ENCODE measurements at places on chromosomes 13 and 19.

DNA sequence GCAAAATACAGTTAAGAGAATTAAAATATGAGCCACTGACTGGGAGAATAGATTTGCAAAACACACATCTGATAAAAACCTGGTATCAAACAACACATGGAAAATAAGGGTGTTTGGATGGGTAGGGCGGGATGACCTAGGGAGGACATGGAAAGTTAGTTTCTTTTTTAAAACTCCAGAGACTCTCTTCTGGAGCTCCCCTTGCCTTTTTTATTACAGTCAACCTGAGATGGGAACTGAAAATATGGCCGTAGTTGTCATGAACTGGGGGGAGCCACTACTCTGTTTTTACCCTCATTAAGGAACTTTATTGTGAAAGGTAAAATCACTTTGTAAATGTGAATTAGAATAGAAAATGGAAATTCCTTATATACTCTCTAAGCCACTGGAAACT lies 113.0 kb downstream of the ATP11A start:
- no peak for DNase-seq

DNA sequence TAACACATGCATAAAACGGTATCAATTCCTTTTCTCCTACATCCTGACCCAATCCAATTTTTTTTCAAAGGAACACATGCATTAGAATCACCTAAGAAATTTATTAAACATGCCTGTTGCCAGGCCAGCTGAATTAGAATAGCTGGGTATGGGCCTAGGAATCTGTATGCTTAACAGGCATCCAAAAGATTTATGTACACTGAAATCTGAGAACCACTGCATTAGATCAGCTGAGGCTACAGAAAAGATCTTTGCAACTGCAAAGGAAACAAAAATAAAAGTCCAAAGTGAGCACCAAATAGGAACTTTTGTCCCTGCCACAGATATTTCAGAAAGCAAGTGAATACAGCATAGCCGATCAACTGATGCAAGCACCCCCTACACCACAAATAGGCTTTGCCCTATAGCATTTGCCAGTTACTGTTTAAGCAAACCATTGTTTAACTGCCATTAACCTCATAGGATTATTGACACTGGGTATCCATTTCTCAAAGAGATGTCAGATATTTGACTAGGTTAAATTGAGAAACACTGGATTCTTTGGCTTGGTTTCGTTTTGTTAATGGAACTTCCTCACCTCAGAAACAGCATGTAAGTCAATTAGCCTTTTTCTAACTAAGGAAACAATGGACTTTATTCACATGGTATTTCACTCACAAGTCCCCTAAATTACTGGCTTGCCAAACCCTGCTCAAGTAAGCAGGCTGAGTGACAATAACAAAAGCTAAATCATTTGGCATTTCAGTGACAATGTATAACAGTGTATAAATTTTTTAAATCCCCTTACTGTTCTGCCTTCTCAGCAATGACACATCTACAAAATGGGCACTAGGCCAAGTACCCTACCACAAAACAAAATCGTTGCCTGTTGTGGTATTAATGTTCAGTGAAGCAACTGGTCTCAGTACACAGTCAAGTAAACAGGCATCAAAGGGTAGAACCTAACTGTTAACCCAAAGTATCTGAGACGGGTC lies 67.8 kb downstream of the SUCLA2 start:
- no peak for DNase-seq

- DNase-seq = no peak
These were observed 66.2 kb downstream of the RUBCNL start for GRCh38 chr13:46320821-46321220.

GRCh38 chr19:49222011-49222410 lies 64.4 kb downstream of the TRPM4 start:
- no peak for DNase-seq

- no peak for DNase-seq
These were observed 727.7 kb downstream of the UQCRFS1 start for GRCh38 chr19:28485292-28485691.

DNA sequence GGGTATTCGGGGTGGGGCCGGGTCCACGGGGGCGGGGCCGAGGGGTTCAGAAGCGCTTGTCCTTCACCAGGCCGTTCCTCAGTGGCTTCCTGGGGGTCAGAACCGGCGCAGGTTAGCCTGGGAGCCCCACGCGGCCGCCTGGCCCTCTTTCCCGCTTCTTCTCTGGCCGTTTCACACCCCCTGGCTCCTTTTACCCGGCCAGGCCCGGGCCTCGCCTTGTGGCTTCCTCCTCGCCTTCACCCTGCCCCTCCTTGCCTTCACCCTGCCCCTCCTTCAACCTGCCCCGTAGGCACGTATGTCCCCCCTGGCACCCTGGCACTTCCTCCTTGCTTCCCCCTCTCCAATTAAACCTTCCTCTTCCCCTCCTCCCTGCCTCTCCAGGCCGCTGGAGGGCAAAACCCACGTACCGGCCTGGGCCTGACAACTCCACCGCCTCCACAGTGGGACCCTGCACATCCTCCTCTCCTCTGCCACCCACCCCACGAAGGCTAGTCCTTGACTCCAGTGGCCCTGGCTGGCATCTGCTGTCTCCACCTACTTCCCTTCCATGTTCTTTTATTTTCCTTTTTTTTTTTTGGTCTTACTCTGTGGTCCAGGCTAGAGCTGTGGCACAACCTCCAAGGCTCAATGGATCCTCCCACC lies 25.3 kb downstream of the CERS1 start:
- no peak for DNase-seq

GRCh38 chr13:27170221-27170515 lies 1.4 kb downstream of the USP12 start:
- no peak for DNase-seq

- DNase-seq = no peak
These were observed 489 bp upstream of the ZNF653 start for GRCh38 chr19:11506101-11506555.

- no peak for DNase-seq
These were observed 143.3 kb upstream of the TMTC4 start for GRCh38 chr13:100817928-100818327.

- no peak for DNase-seq
These were observed 383.3 kb downstream of the RFC3 start for GRCh38 chr13:34201050-34201913.

GRCh38 chr19:34314437-34315313 lies 50.3 kb upstream of the GPI start:
- no peak for DNase-seq

GRCh38 chr13:89897681-89898080 lies 1449.8 kb upstream of the MIR17HG start:
- DNase-seq = no peak

- DNase-seq = no peak
These were observed 22.2 kb downstream of the SLC10A2 start for GRCh38 chr13:103044056-103044455.

DNA sequence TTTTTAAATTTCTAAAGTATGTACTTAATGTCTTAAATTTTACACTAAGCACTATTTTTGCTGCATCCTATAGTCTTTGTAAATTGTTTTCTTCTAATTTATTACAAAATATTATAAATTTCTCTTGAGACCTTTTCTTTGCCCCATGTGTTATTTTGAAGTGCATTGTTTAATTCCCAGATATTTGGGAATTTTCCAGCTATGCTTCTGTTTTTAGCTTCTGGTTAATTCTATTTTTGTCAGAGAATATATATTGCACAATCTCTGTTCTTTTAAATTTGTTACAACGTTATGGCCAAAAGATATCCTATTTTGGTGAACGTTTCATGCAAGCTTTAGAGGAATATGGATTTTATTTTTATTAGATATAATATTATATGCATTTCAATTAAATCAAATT lies 917.4 kb upstream of the MIR17HG start:
- no peak for DNase-seq

- DNase-seq = no peak
These were observed 809 bp upstream of the B9D2 start for GRCh38 chr19:41364524-41365391.

DNA sequence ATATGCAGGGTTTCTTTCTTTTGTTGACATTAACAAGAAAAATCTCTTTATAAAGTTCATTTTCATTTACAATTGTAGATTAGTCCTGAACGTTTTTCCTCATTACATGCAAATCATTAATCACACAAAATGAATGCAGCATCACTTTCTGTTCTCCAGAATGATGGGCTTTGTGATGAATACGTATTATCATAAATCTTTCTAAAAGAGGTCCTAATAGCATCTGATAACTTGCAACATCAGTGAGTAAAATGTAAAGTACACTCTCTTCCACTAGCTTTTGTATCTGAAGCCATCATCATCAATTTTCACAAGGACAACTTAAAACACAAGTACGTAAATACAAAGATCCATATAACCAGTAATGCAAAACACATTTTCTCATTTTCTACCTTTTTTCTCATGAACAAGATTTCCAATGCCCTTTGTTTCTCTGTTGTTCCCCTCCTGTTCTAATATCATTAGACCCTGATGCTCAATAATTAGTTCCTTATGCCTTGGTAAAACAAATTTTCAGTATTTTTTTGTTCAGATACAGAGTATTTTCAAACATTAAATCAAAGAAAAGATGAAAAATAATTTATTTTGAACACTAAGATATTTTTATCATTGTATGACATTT lies 437.4 kb upstream of the MIR17HG start:
- no peak for DNase-seq

DNA sequence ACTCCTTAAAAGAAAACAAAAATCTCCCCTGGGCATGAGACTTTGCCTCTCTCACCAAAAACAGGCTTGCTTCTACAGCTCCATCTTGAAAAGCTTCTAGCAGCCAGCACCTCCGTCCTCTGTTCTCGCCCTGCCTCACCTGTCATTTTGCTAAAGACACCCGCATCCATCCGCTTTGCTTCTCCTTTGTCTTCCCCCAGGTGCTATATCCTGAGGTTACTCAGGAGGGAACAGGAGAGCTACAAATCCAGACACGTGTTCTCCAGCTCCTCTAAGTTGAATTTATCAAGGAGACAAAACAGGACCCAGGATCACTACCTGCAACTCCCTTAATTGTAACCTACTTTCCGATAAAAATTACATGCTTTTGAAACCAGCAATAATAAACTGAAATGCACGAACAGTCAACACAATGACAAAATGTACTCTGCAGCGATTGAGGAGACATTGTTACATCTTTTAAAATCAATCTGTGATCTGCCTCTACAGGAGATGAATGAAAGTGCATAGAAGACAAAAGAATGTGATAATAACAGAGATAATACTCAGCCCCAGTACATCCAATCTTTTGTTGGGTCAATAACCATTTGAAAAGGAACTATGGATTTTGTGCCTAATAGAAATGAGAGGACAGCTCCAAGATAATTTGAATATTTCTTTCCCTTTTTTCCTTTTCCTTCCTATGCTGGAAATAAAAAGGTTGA lies 221.2 kb downstream of the DCLK1 start:
- DNase-seq = no peak

DNA sequence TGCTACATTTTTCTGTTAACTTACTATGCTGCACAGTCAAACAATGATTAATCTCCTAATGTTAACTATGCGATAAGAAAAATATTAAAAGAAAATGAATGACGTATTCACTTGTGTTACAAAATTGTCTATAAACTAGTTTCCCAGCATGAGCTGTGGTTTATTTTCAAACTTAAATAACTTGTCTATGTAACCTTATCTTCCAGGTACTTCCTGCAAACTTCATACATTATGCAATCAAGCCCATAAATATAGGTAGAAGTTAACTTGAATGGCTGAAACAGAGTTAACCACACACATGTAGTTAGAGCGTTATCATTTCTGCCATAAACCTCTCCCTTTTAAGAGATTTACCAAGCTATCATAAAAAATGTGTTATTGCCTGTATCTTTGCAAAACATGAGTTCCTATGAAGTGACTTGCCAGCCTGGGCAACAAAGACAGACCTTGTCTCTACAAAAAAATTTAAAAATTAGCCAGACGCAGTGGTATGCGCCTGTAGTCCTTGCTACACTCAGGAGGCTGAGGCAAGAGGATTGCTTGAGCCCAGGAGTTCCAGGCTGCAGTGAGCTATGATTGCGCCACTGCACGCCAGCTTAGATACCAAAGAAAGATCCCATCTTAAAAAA lies 17.7 kb upstream of the KLF5 start:
- no peak for DNase-seq

Measured in memory B cell (primary cell).